ENCODE measurements at places on chromosomes 7 and 10.

GRCh38 chr10:45257600-45257999 lies 57.8 kb downstream of the OR13A1 start:
- no peak for DNase-seq

GRCh38 chr7:129676017-129676897 lies 64.7 kb downstream of the NRF1 start:
- DNase-seq: no peak

DNA sequence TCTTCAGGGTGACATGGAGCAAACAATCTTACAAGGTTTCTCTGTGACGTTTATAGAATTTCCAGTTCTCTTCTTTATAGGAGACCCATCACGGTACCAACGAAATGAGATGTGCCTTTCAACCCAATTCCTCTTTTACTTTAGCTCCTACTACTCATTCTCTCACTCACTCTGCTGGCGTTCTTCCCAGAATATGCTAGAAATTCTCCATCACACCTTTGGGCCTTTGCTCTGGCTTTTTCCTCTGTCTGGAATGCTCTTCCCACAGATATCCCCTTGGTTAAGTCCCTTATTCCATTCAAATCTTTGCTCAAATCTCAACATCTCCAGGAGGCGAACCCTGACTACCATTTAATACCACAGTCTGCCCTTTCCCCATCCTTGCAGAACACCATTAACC lies 39.0 kb downstream of the SEMA3C start:
- no peak for DNase-seq

GRCh38 chr7:20053334-20054104 lies 163.7 kb downstream of the MACC1 start:
- no peak for DNase-seq

- DNase-seq: no peak
Measured at GRCh38 chr7:27203964-27204594, 4.2 kb upstream of the HOXA13 start.

DNA sequence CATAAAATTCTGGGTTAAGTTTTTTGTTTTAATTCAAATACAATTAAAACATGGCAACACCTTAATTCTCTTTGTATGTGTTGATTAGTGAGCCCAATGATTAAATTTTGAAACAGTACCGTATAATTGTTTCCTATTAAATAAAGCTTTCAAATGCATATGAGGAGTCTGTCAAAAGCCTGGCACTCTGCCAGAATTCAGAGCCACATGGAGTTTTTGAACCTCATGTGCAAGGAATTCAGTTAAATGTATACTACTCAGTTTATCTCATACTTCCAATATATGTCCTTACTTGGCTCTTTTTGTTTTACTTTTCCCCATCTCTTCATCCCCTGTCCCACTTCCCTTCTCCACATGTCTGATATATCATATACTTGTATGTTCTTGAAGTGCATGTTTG lies 165.6 kb upstream of the FAM3C start:
- DNase-seq: no peak

DNA sequence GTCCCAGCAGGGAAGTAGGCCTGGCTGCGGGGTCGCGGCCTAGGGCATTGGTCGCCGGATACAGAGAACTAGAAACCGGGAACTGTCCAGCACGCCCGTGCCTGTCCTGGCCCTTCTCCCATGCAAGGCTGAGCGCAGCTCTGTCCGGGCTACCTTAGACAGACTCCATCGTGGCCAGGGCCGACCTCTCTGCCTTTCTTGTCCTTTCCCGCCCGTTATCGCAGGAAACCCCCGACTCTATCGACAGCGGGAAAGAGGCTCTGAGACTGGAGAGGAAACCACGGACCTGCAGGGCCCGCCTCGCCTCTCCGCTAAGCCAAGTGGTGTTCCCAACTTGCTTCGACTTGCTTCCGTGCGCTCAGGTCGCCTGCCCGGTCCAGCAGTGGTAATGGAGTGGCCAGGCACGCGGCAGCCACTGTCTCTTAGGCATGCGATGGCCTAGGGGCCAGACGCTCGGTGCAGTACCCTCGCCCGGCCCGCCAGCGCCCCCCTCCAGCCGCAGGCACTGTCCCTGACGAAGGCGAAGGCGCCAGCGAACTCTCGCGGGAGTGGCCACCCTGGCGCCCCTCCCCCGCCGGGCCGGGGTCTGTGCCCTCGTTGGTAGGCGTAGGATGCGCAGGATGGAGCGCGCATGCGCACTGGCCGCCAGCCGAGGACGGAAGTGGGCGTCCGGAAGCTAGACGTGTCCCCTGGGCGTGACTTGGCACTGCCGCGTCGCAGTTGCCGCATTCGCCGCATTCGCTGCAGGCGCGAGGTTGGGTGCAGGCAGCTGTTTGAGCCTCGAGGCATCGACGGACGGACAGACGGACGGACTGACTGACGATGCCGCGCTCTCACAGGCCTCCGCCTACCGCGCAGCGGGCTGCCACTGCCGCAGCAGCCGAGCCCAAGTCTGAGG lies 54.4 kb downstream of the MCMBP start:
- no peak for DNase-seq

DNA sequence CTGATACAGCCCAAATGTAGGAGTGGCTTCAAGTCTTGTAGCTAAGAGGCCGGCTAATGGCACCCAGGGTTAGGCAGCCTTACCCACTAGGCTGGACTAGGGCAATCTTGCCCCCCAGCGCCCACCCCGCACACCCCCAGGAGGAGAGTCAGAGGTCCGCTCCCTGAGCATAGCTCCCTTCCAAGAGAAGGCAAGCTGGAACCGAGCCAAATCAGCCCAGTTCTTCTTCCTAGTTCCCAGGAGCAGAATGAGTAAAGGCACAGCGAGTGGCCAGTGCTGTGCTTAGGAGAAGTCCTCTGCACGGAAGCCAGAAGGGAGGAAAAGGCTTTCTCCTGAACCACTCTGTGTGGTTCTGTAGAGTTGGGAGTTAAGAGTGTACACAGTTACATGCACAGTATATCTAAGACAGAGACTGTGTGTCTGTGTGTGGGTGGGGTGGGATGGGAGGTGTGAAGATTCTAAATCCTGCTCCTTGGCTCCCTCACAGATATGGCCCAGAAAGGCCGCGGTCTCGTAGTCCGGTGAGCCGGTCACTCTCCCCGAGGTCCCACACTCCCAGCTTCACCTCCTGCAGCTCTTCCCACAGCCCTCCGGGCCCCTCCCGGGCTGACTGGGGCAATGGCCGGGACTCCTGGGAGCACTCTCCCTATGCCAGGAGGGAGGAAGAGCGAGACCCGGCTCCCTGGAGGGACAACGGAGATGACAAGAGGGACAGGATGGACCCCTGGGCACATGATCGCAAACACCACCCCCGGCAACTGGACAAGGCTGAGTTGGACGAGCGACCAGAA lies 59.7 kb upstream of the PDCD4 start:
- no peak for DNase-seq

DNA sequence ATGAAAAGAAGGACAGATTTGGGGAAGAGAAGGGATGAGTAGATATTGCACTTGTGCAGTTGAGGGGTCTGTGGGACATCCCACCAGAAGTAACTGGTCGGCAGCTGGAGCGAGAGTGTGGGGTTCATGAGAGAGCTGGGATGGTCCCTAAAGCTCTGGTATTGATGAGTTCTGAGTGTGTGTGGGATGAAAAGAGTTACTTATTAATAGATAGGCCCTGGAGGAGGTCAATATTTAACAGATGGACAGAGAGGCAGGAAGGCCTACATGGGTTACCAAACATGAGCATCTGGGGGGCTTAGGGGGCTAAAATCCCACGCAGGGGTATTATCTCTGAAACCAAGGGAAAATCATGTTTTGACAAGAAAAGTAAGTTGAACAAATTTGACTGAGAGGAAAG lies 95.7 kb upstream of the SFMBT2 start:
- no peak for DNase-seq

DNA sequence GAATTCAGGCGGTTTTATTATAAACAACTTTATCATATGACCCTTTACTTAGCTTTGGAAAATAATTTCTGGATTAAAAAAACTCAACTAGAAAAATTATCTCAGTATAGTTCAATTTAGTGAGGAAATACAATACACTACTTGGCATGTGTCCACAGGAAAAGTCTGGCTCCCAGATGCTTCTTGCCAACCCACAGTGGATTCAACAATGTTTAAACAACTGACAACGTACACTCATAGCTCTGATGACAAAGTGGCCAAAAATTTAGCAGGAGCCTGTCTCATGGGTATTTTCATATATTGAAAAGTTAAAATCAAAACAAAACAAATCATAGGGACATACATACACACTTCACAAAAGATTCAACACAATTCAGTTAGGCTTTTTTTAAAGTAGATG lies 158.8 kb downstream of the SKAP2 start:
- DNase-seq: no peak

DNA sequence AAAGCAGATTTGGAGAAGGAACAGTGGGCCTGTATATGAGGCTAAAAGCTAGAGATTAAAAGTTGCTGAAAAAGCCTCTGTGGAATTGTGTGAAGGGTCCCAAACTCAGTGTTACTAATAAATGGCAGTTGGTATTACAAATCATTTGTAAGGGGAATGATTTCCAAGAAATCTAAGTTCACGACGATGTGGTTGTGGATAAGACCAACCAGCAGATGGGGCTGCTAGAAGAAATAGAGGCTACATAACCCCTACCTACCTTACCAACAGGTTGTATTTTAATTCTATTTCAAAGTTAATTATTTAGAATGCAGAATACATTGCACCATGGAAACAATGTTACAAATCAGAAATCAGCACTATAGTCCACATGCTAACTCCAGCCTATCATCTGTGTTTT lies 377.1 kb downstream of the HPSE2 start:
- no peak for DNase-seq

DNA sequence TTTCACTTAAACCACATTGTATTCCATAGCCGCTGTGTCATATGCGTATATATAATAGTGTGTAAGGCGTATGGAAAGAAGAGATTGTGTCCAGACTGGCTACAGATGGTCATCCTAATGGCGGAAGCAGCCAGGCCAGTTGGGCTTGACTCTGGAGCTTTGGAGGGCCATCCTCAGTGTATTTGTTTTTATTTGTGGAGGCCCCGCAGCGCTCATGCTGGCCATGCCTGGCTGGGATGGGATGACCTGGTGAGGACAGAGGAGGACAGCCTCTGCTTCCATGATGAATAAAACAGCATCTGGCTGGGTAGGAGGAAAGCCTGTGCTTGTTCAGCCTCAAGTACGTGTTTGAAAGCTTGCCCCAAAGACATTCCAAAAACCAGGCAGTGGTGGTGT lies 220.3 kb downstream of the EBF3 start:
- no peak for DNase-seq

DNA sequence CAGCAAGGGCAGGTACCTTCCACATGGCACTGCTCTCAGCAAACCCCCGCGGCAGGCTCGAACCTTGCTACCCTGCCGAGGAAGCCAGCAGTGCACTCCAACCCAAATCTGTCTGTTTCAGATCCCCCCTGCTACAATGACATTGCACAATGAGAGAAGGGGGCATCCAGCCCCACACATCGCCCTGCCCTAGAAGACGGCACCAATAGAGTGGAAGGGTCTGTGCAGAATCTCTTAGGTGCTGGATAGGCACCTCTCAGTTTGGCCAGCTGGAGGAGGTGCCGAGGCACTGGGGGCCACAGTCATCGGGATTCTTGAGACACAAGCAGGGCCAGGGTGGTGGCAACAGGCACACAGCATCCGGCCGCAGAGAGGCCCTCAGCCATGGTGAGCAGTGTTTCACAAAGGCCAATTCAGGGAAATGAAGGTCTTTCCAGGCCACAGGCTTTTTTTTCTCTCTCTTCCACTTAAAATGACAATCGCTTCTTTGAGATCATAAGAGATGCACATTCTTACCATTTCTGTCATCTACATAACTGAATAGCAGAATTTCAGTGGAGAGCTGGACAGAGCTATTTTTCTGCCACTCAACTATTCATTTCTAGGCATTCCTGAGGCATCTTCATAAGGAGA lies 281.3 kb downstream of the TNS3 start:
- DNase-seq: no peak

DNA sequence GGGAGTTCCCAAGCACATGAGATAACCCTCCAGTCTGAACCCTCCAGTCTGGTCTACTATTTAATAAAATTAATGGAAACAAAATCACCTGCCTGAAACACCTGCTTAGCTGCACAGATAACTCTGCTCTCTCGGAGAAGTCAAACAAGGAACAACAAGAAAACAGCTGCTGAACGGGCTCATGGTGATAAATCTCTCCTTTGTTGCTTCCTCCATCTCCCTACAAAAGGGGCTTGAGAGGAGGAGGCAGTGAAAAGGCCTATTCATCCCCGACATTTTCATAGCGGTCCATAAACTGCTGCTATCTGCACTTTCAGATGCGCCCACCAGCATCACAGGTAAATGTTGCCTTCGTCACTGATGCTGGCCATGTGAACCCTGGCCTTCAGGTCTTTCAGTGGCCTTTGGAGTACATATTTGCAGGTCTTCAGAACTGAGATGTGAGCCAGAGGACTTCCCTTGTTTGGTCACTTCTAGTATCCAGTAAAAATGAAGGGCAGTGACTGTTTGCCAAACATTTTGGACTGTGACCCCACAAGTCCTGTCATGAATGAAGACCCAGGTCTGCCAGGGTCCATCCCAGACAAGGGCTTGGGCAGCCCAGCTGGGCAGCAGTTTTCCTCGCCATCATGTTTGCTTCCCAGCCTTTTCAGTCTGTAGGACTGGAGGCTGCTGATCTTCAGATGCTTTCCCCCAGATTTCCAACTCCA lies 15.9 kb downstream of the FKBP6 start:
- no peak for DNase-seq

DNA sequence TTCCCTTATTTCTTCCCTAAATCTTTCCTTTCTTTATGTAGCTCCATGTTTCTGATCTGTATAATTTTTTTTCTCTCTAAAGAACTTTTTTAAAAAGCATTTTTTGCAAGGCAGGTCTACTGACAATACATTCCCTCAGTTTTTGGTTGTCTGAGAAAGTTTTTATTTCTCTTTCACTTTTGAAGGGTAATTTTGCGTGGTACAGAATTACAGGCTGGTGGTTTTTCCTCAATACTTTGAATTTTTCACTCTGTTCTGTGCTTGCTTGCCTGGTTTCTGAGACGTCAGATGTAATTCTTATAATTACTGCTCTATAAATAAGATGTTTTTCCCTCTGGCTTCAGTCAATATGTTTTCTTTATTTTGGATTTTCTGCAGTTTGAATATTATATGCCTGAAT lies 205.4 kb upstream of the VSTM2A start:
- no peak for DNase-seq

DNA sequence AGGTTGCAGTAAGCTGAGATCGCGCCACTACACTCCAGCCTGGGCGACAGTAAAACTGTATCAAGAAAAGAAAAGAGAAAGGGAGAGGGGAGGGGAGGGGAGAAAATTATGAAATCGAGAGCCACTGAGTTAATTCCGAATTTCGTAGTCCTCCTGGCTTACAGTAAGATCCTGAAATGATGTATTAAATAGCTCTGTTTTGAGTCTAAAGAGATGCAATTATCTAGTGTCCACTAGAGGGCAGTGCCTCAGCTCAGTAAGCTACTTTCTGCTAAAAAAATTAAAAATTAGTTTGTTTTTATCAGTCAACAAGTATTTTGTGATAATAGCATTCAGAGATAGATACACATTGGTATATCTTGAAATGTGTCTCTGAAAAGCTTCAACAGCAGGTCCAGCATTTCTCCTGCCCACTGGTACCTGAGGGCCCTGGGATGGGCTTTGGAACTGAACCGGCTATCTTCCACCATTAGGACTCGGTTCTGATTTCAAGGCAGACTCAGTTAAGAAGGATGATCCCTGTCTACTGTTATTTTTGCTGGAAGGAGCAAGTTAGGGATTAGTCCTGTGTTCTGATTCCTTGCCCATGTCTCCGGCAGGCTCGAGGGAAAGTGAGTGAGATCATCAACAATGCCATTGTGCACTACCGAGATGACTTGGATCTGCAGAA lies 19.5 kb downstream of the TSPAN33 start:
- no peak for DNase-seq

GRCh38 chr7:134452419-134452838 lies 6.5 kb downstream of the AKR1B1 start:
- DNase-seq: no peak
